Stimulated activated CD4-positive, alpha-beta T cell treated with anti-CD3 and anti-CD28 coated beads, Interleukin-1b, Interleukin-23, amount 100 ng/mL, for 24 hours (primary cell): ENCODE measurements at places on chromosomes 4 and X.

- DNase-seq = no peak
Observed at GRCh38 chr4:122831515-122832196, 5.0 kb downstream of the FGF2 start.

GRCh38 chr4:165502916-165503907, 124.4 kb downstream of the CPE start:
- DNase-seq = no peak

GRCh38 chr4:115923152-115923551, 809.7 kb upstream of the NDST4 start:
- no peak for DNase-seq

DNA sequence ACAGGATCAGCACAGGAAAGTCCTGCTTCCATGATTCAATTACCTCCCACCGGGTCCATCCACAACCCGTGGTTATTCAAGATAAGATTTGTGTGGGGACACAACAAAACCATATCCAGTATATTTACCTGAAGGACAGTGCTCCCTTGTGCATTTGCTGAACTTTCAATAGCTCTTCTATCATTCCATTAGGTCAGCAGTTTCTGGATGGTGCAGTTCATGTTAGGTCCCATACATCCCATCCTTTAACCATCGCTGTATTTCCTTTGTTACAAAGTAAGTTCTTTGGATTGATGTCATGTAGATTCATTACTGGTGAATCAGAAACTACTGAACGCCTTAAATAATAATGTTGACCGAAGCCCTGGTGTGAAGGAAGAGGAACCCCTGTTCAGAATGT, 775.9 kb downstream of the TRIML1 start:
- DNase-seq = no peak

GRCh38 chrX:138026211-138026610, 460.3 kb downstream of the ZIC3 start:
- DNase-seq = no peak

- no peak for DNase-seq
Observed at GRCh38 chr4:109930464-109930863, 17.8 kb downstream of the EGF start.

DNA sequence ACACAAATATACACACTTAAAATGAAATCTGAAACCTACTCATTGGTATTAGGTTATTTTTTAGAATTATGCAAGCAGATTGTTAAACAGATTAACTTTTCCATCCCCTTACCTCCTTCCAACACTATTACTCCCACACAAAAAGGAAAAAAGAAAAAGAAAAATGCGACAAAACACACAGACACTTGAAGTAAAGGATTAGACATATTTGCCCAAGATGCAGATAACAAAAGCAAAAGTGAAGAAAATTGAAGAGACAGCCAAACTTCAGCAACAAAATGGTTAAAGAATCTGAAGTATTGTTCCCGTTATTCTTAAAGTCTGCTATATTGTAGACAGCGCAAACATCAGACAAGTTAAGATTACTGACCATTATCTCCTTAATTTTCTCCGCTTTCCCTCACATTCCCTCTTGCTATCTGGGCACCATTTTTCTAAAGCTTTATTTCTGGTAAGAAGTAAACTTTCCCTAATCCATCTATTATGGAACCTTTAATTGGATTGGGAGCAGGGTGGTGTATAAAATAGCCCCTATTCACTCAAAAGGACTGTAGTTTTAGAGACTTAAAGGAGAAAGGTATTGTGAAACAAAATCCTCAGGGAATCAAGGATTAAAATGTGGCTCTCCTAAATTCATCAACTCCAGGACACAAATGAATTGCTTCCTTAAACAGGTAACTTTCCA, 34.7 kb upstream of the MAB21L2 start:
- no peak for DNase-seq

GRCh38 chr4:113673450-113673849, 88.1 kb downstream of the CAMK2D start:
- no peak for DNase-seq

DNA sequence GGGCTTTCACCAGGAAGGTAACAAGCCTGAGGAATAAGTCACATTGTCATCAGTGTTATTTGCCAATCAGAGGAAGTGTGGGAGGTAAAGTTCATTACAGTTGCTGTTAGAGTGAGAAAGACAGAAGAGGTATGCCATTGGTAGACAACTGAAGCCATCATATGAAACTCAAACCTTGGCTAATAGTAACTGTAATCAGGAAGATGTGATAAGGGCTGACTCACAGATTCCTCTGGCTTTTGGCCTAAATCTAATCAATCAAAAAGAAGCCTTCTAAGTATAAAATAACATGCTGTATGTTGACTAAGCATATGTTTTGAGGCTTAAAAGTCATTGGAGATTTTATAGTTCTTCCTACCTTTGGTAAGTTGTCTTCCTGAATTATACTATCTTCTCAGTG, 242.8 kb downstream of the PCDH7 start:
- no peak for DNase-seq
